Airway epithelial cell (primary cell): ENCODE measurements at places on chromosomes 2 and 18. TPM values are rescaled to one million over a fixed set of nuclear protein-coding genes. Genes with fewer than 3 reads are reported as not detected.

Gene IL1RL2
- total RNA-seq: 0.63 and 1.3 TPM in 2 replicates

Gene C2orf72
- total RNA-seq: not detected in 2 replicates

Gene IL36B
- not detected in 2 replicates for total RNA-seq

Gene POTEI
- not detected in 2 replicates for total RNA-seq

Gene DPP10
- total RNA-seq: not detected in 2 replicates

Gene RMC1
- 19.2 and 26.7 TPM in 2 replicates for total RNA-seq

Gene KCNE4
- 0.35 TPM in 1 of 2 replicates, not detected in the other for total RNA-seq

Gene COL6A3
- 39.3 and 55.6 TPM in 2 replicates for total RNA-seq

Gene ERICH2
- total RNA-seq: 0.60 TPM in 1 of 2 replicates, not detected in the other

Gene GKN2
- total RNA-seq: not detected in 2 replicates

Gene NAT8
- not detected in 2 replicates for total RNA-seq

Gene MFSD6
- 47.3 and 55.3 TPM in 2 replicates for total RNA-seq

Gene SLC4A3
- total RNA-seq: 5.9 and 6.5 TPM in 2 replicates

Gene ZC3H6
- total RNA-seq: 0.98 and 2.1 TPM in 2 replicates

Gene TRIM54
- total RNA-seq: not detected in 2 replicates

Gene IL36G
- 15.7 and 18.5 TPM in 2 replicates for total RNA-seq

Gene CRYGC
- total RNA-seq: not detected in 2 replicates

Gene RUFY4
- total RNA-seq: not detected in 2 replicates

Gene ANTXR1
- total RNA-seq: 8.5 and 11.4 TPM in 2 replicates

Gene MAB21L4
- total RNA-seq: 15.4 and 20.7 TPM in 2 replicates

Gene CCDC148
- 0.09 and 0.14 TPM in 2 replicates for total RNA-seq

Gene TUBA3E
- total RNA-seq: not detected in 2 replicates

Gene NT5DC4
- total RNA-seq: not detected in 2 replicates

Gene ALPI
- total RNA-seq: not detected in 2 replicates

Gene RAB3GAP1
- 27.4 and 28.6 TPM in 2 replicates for total RNA-seq

Gene CREG2
- total RNA-seq: 0.88 and 3.9 TPM in 2 replicates

Gene UGP2
- 101 and 145 TPM in 2 replicates for total RNA-seq

Gene DNAJC5G
- total RNA-seq: not detected in 2 replicates

Gene SULT1C4
- not detected in 2 replicates for total RNA-seq

Gene GDF7
- total RNA-seq: 0.07 and 0.14 TPM in 2 replicates

Gene LRPPRC
- total RNA-seq: 59.9 and 64.7 TPM in 2 replicates

Gene C2orf80
- total RNA-seq: not detected in 2 replicates

Gene CRYGD
- total RNA-seq: not detected in 2 replicates

Gene C2orf66
- 0.09 and 0.56 TPM in 2 replicates for total RNA-seq

Gene FAP
- 3.2 and 4.3 TPM in 2 replicates for total RNA-seq

Gene SPATS2L
- 47.1 and 83.8 TPM in 2 replicates for total RNA-seq

Gene OTX1
- total RNA-seq: 4.2 and 4.7 TPM in 2 replicates

Gene PARD3B
- 0.46 and 1.6 TPM in 2 replicates for total RNA-seq

Gene SRD5A2
- not detected in 2 replicates for total RNA-seq

Gene CRYBA2
- total RNA-seq: not detected in 2 replicates

Gene SKOR2
- not detected in 2 replicates for total RNA-seq

Gene SLC5A7
- total RNA-seq: not detected in 2 replicates

Gene ASXL3
- under 0.01 and 0.05 TPM in 2 replicates for total RNA-seq

Gene ASB18
- total RNA-seq: not detected in 2 replicates

Gene RBM45
- total RNA-seq: 9.5 and 14.2 TPM in 2 replicates

Gene PPM1G
- total RNA-seq: 114 and 115 TPM in 2 replicates

Gene EPAS1
- 137 and 155 TPM in 2 replicates for total RNA-seq

Gene KRTCAP3
- total RNA-seq: 44.1 and 86.7 TPM in 2 replicates

Gene TSPYL6
- not detected in 2 replicates for total RNA-seq

Gene PLCD4
- total RNA-seq: 2.6 and 3.1 TPM in 2 replicates

Gene TMEM87B
- total RNA-seq: 14.9 and 15.3 TPM in 2 replicates

Gene MDH1B
- 0.14 and 0.28 TPM in 2 replicates for total RNA-seq

Gene NEDD4L
- 47.4 and 51.2 TPM in 2 replicates for total RNA-seq

Gene LIMS4
- not detected in 2 replicates for total RNA-seq

Gene ANKRD30B
- not detected in 2 replicates for total RNA-seq

Gene CHRNG
- total RNA-seq: not detected in 2 replicates

Gene RGPD4
- total RNA-seq: not detected in 2 replicates
